Urothelium cell line (cell line): ENCODE measurements at places on chromosomes 16 and 17.
A peak's percentile ranks its signal among the peaks of the same experiment; 100 is the strongest.

GRCh38 chr17:31537565-31538011 is 146.1 kb downstream of the RAB11FIP4 start:
- DNase-seq: no peak

DNA sequence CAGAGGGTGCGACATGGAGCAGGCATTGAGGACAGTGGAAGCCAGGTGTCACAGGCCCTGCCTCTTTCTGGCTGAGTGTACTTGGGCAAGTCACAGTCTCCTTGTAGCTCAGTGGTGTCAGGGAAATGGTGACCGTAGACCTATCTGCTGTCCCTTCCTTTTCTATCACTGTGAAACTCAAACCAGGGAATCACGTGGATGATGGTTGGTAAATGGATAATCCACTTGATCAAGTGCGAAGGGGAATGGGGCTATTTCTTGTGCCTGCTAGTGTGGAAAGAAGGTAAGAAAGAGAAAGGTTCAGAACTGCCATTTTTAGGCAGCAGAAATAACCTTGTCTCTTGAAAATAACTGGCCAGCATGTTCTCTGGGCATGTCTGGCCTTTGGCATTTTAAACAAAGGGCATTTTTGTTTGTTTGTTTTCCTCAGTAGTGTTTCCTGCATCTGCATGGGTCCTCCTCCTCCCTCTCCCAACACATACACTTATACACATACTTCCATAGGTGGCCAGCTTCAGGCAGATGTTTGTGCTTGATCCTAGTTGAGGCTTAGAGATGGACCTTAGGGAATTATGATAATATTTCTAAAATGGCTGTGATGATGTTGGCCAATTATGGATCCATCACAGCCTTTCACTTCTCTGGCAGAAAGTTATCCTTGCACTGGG is 7.1 kb downstream of the TBX4 start:
- DNase-seq: no peak

- DNase-seq: peak; percentile 27
Measured at GRCh38 chr17:41967141-41967920, 736 bp downstream of the CNP start.

- DNase-seq: no peak
Measured at GRCh38 chr17:34750004-34750403, 170.6 kb downstream of the TMEM132E start.

GRCh38 chr17:9522074-9522473 is 53.5 kb downstream of the STX8 start:
- DNase-seq: peak; percentile 8

GRCh38 chr16:55830658-55831294 is 2.1 kb downstream of the CES1 start:
- DNase-seq: no peak

DNA sequence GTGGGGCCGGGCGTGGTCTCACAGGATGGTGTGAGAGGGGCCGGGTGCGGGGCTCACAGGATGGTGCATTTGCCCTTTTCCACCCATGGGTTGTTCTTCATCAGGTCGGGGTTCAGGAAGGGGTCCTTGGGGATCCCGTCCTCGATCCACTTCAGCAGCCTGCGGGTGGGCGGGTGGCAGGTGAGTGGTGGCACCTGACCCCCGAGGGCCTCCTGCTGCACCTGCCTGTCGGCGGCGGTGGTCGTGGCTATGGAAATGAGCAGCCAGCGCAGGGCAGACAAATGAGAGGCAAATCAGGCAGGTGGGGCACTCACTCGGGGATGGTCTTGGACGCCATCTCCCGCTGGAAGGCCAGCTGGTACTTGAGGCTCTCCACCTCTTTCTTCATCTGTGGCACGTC is 1.9 kb downstream of the GNG13 start:
- DNase-seq: no peak

DNA sequence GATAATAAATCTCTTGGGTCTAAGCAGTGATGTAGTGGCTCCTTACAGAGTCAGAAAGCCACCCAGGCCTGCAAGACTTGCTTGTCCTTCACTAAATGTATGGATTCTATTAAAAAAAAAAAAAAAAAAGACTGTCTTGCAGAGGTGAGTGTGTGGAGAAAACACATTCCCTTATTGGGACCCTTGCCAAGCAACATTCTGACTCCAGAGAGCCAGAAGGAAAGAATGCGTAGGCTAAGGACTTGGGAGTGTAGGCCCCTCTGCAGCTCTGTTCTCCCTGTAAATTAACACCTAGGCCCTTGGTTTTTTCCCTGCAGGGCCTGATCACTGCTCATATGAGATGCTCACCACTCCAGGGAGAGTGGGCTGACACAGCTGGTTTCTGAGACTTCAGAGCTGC is 17.8 kb downstream of the SCPEP1 start:
- DNase-seq: no peak

- DNase-seq: no peak
Measured at GRCh38 chr16:11536104-11536866, 50.4 kb downstream of the LITAF start.

DNA sequence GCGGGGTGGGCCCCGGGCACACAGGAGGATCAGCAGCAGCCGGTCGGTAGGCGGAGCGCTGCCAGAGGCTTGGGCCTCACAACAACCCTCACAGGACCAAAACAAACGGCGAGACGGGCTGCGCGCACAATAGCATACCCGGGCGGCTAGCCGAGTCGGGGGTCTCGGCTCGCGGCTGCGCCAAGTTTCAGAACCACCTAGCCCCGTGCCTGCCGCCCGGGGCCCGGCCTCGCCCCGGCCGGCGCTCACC is 732 bp downstream of the ULK2 start:
- DNase-seq: peak; percentile 80

- no peak for DNase-seq
Measured at GRCh38 chr16:62712566-62712965, 676.3 kb upstream of the CDH8 start.
